Foreskin keratinocyte (primary cell): ENCODE measurements at places on chromosomes 13 and 19. TPM values are rescaled to one million over a fixed set of nuclear protein-coding genes. Genes with fewer than 3 reads are reported as not detected.
A peak's percentile ranks its signal among the peaks of the same experiment; 100 is the strongest.

- no peak for DNase-seq
These were observed 431 bp downstream of the GYS1 start for GRCh38 chr19:48992581-48993174.

Gene MRPL4
- total RNA-seq: 80.3 and 94.6 TPM in 2 replicates

DNA sequence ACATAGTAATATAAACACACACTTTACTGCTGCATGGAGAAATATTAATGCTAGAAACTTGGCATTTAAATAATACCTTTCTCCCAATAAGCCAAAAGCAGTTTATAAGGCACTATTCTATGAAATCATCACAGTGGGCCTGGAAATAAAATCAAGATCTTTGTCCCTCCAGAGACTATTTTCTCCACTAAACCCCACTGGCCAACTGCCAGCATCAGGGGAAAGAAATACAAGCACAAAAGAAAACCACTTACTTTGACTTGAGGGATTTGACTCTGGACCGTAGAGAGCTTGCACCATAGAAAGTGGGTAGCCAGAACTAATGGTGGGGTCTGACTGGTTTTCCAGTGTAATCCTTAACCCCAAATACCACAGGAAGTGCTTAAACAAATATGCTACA, 71.9 kb downstream of the DCLK1 start:
- DNase-seq: no peak

DNA sequence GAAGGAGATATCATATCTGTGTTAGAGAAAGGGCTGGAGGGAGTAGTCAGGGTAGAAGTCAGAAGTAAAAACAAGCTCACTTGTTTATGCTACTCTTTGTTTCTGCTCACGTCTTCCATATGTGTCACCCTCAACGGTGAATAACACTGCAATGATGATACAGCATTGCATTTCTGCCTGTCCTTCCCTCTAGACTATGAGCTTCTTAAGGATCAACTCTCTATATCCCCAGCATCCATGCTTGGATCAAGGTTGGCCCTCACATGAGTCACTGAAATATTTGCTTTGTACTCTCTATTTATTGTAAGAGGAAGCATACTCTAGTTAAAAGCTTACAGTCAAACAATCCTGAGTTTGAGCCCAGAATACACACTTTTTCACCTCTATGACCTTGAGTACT, 406.0 kb downstream of the RFC3 start:
- peak; percentile 13 for DNase-seq

DNA sequence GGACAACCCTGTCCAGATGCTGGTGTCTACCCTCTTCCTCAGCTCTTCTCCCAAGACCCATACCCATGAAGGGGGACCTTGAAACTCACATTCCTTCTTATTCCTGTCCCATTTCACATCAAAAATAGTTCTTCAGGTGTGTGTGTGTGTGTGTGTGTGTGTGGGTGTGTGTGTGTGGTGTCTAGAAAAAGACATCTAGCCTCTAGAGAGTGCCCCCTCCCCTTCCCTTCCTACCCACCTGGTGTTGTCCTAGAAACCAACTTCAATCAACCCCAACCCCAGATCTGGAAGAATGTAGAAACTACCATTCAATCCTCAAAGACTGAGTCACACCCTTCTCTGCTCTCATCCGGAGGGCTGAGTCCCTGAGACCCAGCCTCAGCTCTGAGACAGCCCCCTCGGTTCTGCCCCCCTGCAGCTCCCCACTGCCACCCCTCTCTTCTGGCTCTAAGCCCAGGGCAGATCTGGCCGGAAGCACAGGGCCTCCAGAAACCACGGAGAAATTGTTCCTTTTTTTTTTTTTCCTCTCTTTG, 3.5 kb downstream of the KCNN4 start:
- DNase-seq: no peak
